ENCODE measurements at places on chromosomes 3 and 15. TPM values are rescaled to one million over a fixed set of nuclear protein-coding genes. Genes with fewer than 3 reads are reported as not detected.

The ANKRD63 gene
- total RNA-seq: not detected

The NPAP1 gene
- not detected for total RNA-seq

DNA sequence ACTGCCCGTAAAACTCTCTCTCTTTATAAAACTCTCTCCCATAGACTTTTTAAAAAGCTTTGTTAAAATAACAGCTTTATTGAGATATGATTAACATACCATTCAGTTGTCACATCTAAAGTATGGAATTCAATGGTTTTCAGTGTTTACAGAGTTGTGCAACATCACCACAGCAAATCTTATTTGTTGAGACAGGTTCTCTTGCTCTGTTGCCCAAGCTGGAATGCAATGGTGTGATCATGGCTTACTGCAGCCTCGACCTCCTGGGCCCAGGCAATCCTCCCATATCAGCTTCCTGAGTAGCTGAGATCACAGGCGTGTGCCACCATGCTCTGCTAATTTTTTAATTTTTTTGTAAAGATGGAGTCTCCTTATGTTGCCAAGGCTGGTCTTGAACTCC, 35.9 kb upstream of the TRAK1 start:
- no peak for DNase-seq

The PLA2G4E gene
- not detected for total RNA-seq

The C3orf85 gene
- not detected for total RNA-seq

- DNase-seq: no peak
These were observed 223.0 kb downstream of the EBLN2 start for GRCh38 chr3:73284472-73284871.

All from activated naive CD4-positive, alpha-beta T cell treated with anti-CD3 and anti-CD28 coated beads, Interleukin-2, amount 50 U/mL, for 72 hours (primary cell).